ENCODE measurements at places on chromosomes 6 and 20.

DNA sequence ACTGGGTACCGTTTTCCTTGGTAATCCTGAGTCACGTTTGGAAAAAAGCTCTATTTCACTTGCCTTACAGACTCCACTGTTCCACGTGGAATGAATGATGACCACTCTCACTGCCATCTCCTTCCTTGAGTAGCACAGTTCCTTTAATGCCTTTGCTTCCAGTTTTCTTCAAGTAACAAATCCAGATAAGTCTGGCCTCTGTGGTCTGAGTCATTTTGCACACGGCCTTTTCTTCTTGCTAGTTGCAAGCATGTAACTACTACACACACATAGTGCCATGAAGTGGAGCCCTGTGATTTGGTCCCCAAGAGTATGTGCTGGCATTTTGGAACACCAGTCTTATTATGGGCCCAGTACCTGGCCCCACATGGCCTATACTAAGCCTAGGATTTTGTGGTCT lies 182.8 kb downstream of the SASH1 start:
- DNase-seq, result no peak
- no peak overlapping the region for H3K4me3 ChIP-seq
- H3K27ac ChIP-seq, result no peak overlapping the region

DNA sequence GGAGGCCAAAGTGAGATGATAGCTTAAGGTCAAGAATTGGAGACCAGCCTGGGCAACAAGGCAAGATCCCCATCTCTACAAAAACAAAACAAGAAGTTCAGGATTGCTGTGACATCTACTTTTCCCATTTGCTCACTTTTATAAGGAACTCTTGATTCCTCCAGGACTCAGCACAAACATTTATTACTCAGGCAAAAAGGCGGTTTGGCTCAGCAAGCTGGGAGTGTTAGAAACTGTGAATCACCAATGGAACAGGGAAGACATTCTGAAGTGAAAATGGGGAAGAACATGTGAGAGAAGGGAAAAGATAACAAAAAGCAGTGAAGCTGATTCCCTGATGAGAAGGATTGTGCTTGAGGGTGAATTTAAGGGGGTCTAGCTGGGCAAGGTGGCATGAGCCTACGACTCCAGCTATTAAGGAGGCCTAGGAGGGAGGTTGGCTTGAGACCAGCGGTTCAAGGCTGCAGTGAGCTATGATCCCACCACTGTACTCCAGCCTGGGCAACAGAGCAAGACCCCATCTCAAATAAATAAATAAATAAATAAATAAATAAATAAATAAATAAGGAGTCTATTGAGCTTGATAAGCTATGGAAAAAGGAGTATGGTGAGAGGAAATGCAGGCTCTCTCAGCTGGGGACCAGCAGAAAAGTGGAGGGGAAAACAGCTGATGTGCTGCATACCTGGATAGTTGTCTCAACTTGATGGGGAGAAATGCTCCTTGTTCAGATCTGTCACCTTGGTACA lies 65.4 kb upstream of the HDDC2 start:
- no peaks in the 10 kb centered on the region for H3K36me3 ChIP-seq
- H3K27me3 ChIP-seq, result no peaks in the 10 kb centered on the region
- no peak overlapping the region for H3K4me3 ChIP-seq
- no peaks in the 10 kb centered on the region for H3K4me1 ChIP-seq

DNA sequence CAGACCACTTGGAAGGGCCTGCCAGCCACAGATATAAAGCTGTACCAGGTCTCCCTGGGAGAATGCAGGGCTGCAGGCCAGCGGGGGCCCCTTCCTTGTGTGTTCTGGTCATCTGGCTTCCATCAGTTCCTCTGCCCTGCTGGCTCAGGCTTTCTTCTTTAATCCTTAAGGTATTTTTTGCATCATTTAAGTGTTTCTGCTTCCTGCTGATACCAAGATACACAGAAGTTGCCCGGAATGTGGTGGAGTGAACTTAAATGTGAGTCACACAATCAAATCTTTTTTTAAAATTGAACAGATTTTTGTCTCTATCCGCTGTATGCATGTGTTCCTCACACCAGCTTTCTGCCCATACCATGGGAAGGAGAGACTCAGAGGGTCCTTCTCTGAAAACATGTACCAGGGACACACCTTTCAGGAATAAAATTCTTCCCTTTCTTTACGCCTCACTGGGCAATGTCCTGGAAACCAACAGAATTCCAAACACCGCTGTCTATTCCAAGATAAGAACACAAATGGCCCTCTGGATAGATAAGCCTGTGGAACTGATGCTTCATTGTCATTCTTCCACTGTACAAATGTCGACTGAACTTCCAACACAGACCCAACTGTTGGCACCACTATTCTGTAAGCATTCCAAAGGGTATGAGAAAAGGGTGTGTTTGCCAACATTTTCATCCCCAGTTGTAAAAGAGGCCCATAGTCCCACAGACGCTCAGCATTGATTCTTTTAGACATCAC lies 206.2 kb upstream of the MYLIP start:
- no peaks in the 10 kb centered on the region for H3K27me3 ChIP-seq
- H3K4me3 ChIP-seq, result no peak overlapping the region
- peak; percentile 53 for DNase-seq
- no peaks in the 10 kb centered on the region for H3K4me1 ChIP-seq
- H3K36me3 ChIP-seq, result no peaks in the 10 kb centered on the region

DNA sequence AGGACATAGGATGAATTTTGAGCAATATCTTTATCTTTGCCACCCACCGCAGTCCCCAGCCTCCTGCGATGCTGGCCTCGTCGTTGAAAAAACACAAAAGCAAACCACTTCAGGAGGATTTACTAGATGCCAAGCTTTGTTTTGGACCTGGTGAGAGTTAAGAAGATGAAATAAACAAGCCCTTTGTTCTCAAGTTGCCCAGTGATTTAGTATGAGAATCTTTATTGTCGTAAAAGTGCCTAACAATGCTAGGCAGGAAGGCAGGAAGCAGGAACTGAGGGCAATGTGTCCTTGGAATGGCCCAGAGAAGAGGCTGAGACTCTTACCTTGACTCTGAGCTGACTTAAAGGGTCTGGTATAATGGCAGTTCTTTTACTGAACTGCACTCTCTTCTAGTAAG lies 116.0 kb downstream of the TRMT11 start:
- H3K4me1 ChIP-seq, result no peaks in the 10 kb centered on the region
- no peak for DNase-seq
- H3K4me3 ChIP-seq, result no peak overlapping the region

DNA sequence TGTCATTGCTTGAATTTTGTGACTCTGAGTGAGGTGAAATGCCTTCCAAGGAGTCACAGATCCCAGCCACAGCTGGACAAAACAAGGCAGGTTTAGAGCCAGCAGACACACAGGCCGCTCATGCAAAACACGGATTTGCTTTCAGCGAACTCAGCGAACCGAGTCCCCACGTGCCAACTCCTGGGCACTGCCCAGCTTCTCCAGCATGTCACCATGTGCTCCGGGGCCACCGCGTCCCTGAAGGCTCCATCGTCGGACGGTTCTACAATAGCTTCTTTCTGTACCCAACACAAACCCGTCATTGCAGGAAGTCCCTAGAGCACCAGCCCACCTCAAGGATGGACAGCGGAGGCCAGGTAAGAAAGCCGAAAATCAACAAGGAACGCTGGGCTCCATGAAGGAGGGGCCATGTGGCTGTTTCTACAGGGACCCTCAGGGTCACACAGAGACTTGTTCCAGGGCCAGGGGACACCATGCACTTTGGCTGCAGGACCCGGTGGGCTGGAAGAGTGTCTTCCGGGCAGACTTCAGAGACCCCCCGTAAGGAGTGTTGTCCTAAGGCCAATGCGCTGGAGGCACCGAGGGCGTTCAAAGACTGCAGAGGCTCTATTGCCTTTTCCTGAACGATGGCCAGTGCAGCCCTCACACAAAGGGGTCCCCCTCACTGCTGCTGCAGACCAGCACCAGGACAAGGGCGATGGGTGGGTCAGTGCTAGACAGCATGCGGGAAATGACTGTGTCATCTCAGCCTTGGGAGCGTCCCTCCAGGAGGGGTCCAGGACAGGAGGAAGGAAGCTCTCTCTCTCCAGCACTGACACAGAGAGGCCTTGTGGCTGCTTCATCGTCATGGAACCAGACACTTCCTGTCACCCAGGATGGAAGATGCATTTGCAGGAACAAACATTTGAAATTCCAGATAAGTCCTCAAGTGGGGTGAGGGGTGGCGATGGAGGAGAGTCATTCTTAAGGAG lies 19.8 kb downstream of the DACT2 start:
- H3K4me1 ChIP-seq, result no peaks in the 10 kb centered on the region
- H3K27ac ChIP-seq, result no peak overlapping the region
- no peaks in the 10 kb centered on the region for H3K27me3 ChIP-seq
- no peak for DNase-seq
- H3K4me3 ChIP-seq, result no peak overlapping the region
- H3K36me3 ChIP-seq, result no peaks in the 10 kb centered on the region

- H3K36me3 ChIP-seq, result no peaks in the 10 kb centered on the region
- H3K4me3 ChIP-seq, result no peak overlapping the region
- no peak overlapping the region for H3K27ac ChIP-seq
- H3K4me1 ChIP-seq, result no peaks in the 10 kb centered on the region
- no peak for DNase-seq
- H3K27me3 ChIP-seq, result no peaks in the 10 kb centered on the region
Observed at GRCh38 chr6:134339216-134339615, 21.3 kb upstream of the SGK1 start.

- no peak overlapping the region for H3K4me3 ChIP-seq
- no peak overlapping the region for H3K27ac ChIP-seq
- no peak for DNase-seq
- H3K36me3 ChIP-seq, result no peaks in the 10 kb centered on the region
Observed at GRCh38 chr6:3757241-3757641, 5.7 kb upstream of the PXDC1 start.

- H3K4me3 ChIP-seq, result no peak overlapping the region
- no peaks in the 10 kb centered on the region for H3K36me3 ChIP-seq
- H3K27me3 ChIP-seq, result no peaks in the 10 kb centered on the region
- no peak overlapping the region for H3K27ac ChIP-seq
- no peak for DNase-seq
Observed at GRCh38 chr20:5662769-5663168, 87.4 kb upstream of the SHLD1 start.

- no peak within 1 kb of the TSS for H3K4me3 ChIP-seq
- no peak for DNase-seq
- no peaks in the 10 kb centered on the region for H3K36me3 ChIP-seq
- H3K27ac ChIP-seq, result no peak within 1 kb of the TSS
- no peaks in the 10 kb centered on the region for H3K4me1 ChIP-seq
Observed at GRCh38 chr6:31572041-31572911, at the start of gene LTA. LTA (plus strand) TSS chr6:31572289; CDS start chr6:31572743, 454 bp downstream.

- H3K4me1 ChIP-seq, result no peaks in the 10 kb centered on the region
- H3K27me3 ChIP-seq, result no peaks in the 10 kb centered on the region
- H3K36me3 ChIP-seq, result no peaks in the 10 kb centered on the region
- no peak overlapping the region for H3K27ac ChIP-seq
- H3K4me3 ChIP-seq, result no peak overlapping the region
Observed at GRCh38 chr6:100212131-100212530, 218.1 kb upstream of the MCHR2 start.

- H3K36me3 ChIP-seq, result no peaks in the 10 kb centered on the region
- no peak for DNase-seq
- no peaks in the 10 kb centered on the region for H3K27me3 ChIP-seq
Observed at GRCh38 chr20:41437836-41438235, 71.2 kb upstream of the EMILIN3 start.

DNA sequence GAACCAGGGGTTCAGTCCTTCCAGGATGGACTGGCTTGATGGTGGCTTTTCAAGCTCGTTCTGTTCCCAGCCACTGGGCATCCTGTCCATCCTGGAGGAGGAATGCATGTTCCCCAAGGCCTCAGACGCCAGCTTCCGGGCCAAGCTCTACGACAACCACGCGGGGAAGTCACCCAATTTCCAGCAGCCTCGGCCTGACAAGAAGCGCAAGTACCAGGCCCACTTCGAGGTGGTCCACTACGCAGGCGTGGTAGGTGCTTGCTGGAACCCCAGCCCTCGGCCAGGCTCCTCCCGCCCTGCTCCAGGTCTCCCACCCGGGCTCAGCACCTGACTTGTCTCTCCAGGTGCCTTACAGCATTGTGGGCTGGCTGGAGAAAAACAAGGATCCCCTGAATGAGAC lies 34.0 kb downstream of the MYH7B start:
- H3K4me1 ChIP-seq, result no peaks in the 10 kb centered on the region
- H3K36me3 ChIP-seq, result no peaks in the 10 kb centered on the region
- no peak overlapping the region for H3K4me3 ChIP-seq
- no peak overlapping the region for H3K27ac ChIP-seq
- H3K27me3 ChIP-seq, result no peaks in the 10 kb centered on the region

GRCh38 chr20:62097881-62098407 lies 24.3 kb upstream of the LSM14B start:
- H3K4me1 ChIP-seq, result no peaks in the 10 kb centered on the region
- H3K27ac ChIP-seq, result no peak overlapping the region
- DNase-seq, result no peak
- H3K27me3 ChIP-seq, result no peaks in the 10 kb centered on the region

- H3K4me3 ChIP-seq, result no peak overlapping the region
- no peaks in the 10 kb centered on the region for H3K36me3 ChIP-seq
- DNase-seq, result no peak
- H3K27me3 ChIP-seq, result no peaks in the 10 kb centered on the region
- H3K4me1 ChIP-seq, result no peaks in the 10 kb centered on the region
Observed at GRCh38 chr20:15544742-15545141, 1028.5 kb downstream of the KIF16B start.

- no peak overlapping the region for H3K27ac ChIP-seq
- no peak overlapping the region for H3K4me3 ChIP-seq
- H3K4me1 ChIP-seq, result no peaks in the 10 kb centered on the region
- no peaks in the 10 kb centered on the region for H3K36me3 ChIP-seq
- no peaks in the 10 kb centered on the region for H3K27me3 ChIP-seq
- no peak for DNase-seq
Observed at GRCh38 chr6:142071981-142072380, 60.7 kb upstream of the GJE1 start.

GRCh38 chr6:12103158-12103557 lies 91.0 kb downstream of the HIVEP1 start:
- H3K27me3 ChIP-seq, result no peaks in the 10 kb centered on the region
- H3K4me3 ChIP-seq, result no peak overlapping the region
- H3K36me3 ChIP-seq, result no peaks in the 10 kb centered on the region
- no peak for DNase-seq

DNA sequence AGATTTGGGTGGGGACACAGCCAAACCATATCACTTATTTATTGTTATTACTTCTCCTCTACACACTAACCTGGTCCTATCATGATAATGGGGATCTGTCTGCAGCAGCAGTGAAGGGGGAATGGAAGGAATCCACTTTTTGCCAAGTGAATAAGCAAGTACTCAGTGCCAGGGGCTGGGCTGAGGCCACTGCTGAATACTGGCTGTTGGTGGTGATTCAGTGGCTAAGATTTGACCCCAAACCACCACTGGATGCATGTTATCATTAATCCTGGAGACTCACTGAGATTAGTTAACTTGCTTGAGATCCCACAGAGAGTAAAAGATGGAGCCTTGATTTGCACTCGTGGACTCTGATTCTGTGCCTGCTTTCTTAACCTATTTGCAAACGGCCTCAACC lies 127.7 kb downstream of the TSHZ2 start:
- H3K27ac ChIP-seq, result no peak overlapping the region
- no peaks in the 10 kb centered on the region for H3K36me3 ChIP-seq
- no peaks in the 10 kb centered on the region for H3K4me1 ChIP-seq
- no peak overlapping the region for H3K4me3 ChIP-seq
- H3K27me3 ChIP-seq, result no peaks in the 10 kb centered on the region

GRCh38 chr6:35213824-35214756 lies at the start of gene SCUBE3:
SCUBE3 (plus strand) TSS chr6:35213956; CDS start chr6:35214419, 463 bp downstream.
- H3K27ac ChIP-seq, result no peak within 1 kb of the TSS
- DNase-seq, result no peak
- peak within 1 kb of the TSS; percentile 12 for H3K4me3 ChIP-seq
- H3K27me3 ChIP-seq, result no peaks in the 10 kb centered on the region
- H3K4me1 ChIP-seq, result no peaks in the 10 kb centered on the region
